Germinal center (tissue), 1 donor: ENCODE measurements at places on chromosomes 12 and 14.
A peak's percentile ranks its signal among the peaks of the same experiment; 100 is the strongest.

- DNase-seq: no peak
Measured at GRCh38 chr12:66964629-66965028, 285.8 kb upstream of the GRIP1 start.

DNA sequence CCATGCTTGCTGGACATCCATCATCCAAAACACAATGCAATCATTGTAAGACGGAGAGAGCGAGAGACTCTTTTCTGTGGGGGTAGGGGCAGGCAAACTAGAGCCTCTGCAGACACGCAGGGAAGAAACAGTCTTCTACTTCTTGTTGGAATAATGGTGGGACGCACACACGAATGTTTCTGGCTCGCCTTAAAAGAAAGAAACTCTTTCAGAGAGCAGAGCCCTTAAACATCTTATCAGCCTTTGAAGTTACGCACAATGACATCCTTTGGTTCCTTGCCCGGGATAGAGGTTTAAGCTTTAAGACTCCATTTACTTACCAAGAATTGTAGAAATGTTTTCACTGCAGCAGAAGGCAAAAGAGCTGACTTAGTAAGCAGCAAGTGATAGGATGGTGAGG is 133.8 kb upstream of the FOXN3 start:
- no peak for DNase-seq

DNA sequence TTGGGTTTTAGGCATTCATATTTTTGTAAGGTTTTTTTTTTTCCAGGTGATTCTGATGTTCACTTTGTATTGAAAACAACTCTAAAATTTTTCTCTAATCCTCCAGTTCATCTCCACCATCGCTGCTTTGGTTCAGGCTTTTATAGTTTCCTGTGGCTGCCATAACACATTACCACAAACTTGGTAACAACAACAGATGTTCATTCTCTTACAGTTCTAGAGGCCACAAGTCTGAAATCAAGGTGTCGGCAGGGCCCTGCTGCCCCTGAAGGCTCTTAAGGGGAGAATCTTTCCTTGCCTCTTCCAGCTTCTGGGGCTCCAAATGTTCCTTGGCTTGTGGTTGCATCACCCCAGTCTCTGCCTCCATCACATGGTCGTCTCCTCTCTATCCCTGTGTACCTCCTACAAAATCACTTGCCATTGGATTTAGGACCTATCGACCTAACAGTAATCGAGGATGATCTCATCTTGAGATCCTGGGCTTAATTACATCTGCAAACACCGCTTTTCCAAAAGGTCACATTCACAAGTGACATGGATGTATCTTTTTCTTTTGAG is 55.2 kb downstream of the PELI2 start:
- no peak for DNase-seq

GRCh38 chr12:50196537-50196936 is 29.4 kb upstream of the CERS5 start:
- no peak for DNase-seq

DNA sequence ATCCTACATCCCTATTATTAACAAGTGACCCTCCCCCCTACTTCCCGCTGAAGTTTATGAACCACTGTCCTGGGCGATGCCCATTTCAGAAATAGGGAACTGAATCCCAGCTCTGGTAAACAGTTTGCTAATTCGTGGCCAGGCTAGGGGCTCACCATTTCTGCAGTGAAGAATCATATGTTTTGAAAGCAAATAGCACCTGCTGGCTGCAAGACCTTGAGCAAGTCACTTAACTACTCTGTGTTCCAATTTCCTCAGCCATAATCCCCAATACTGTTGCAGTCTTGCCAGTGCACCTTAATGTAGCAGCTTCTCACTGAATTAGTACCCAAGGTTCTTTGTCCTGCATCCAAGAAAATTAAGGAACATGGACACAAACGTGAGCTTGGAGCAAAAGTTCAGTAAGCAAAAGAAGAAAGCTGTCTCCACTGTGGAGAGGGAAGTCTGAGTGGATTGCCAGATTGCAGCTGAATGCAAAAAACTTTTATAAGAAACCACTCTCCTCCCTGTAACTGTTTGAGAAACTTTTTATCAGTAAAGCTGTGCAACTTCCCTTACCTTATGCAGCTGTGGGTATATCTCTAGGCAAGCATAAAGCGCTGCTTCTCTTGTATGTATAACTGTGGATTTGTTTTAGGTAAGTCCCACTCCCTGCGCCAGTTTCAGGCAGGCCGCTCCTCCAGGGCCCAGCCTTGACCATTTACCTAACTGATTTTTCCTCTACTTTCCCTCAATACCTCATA is 824 bp downstream of the OAS1 start:
- DNase-seq: peak; percentile 45

DNA sequence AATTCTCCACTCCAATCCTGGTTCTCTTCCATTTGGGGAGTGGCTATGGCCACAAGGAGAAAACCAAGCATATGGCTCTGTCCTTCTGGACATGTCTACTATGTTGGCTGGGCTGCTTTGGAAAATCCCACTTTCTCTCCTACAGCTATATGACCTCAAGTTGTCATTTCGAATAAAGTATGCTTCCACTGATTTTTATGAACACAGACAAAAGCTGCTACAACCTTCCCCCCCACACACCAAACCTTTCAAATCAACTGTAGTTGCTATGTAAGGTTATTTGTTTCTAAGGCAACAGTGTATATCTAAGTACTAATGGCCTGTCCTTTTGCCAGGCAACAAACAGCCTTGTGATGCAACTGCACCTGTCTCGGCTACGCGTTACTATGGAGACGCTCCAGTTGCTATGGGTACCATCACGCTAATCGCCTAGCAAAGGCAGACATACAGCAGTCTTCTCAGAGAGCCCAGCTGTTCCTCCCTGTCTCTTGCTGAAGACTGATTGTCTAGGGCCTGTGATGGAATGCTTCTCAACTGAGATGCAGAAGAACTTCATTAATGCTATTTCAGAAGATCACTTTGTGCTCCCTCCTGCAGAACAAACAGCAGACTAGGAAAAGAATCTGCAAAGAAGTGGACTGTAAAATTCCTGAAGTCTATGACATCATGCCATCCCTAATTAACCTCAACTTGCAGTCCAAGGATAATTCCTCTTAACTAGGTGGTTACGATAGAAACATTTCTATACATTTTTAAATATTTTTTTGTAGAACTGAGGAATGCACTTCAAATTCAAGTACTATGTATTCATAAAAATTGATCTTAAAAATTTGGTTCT is 67.6 kb downstream of the FOXN3 start:
- no peak for DNase-seq

DNA sequence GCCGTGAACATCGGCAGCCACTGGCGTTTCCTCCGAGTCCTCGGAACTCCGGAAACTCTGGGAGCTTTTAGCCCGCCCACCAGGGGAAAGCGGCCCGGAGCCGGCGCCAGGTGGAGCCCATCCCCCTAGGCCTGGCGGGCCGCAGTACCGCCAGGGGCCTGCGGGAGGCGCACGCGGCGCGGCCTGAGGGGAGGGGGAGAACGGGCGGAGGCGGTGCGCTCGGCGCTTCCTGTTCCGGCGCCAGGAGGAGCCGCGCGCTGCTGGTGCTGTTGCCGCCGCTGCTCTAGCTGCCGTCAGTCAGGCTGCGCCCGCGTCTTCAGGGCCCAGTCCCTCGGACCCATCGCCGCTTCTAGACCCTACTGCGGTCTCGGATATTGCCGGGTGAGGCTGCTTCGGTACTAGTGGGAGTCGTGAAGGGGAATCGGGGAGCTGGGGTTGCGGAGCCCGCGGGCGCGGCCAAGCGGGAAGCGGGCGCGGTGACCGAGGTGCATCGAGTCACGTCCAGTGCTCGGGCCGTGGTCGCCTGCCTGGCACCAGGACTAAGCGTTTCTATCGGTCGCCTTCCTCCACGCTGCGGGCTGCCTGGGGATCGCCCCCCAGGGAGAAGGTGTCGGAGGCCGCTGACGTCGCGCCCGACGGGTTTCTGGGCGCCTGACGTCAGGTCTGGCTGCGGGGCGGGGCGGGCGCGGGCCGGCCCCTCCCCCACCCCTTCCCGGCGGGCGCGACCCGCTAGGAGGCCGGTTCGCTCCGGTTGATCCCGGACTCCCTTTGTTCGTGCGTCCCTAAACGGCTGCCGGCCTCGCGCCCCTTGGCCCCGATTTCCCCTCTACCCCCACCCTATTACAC is at the start of gene MAPK1IP1L:
TSS of gene MAPK1IP1L (plus strand) at position 225 of the 846 bp plus-strand sequence. CDS start 10,037 bp downstream, outside the sequence.
- DNase-seq: peak; percentile 95

DNA sequence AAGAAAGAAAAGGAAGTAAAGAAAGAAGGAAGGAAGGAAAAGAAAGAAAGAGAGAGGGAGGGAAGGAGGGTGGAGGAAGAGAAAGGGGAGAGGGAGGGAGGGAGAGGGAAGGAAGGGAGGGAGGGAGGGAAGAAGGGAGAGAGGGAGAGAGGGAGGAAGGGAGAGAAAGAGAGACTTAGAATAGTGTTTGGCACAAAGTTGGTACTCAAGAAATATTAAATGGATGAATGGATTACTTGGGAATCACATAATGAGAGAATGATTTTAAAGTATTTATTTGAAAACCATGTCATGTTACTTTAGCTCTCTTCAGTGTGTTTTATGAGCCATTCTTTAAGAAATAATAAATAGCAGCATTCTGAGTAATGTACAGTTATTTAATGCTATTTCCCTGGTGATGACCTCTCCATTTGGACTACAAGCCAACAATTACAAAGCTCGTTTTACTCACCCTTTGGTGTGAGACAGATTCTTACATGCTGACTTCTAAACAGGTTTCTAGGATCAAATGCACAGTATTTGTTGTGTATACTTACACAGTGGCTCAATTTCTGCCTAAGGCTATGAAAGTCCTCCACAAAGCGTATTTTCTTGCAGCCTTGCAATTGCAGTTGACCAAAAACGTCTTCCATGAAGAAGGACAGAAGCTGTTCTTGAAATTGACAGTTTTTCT is 861 bp downstream of the IL26 start:
- no peak for DNase-seq

DNA sequence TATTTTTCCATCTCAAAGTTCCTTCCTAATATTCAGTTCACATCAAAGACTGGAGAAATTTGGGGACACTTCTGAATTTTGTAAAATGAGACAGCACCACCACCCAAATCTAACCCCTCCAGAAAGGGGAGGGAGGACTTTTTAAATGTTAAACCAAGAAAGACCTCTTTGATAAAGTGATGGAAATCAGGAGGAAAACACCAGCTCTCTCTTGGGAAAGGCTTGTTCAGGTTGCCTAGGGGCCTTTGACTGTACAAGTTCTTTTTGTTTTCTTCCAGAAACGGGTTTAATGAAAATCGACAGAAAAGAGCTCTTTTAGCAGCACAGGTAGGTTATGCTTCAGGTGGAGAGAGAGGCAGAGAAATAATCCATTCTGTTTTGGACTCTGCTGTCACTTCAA is 112.3 kb downstream of the OTOGL start:
- no peak for DNase-seq

DNA sequence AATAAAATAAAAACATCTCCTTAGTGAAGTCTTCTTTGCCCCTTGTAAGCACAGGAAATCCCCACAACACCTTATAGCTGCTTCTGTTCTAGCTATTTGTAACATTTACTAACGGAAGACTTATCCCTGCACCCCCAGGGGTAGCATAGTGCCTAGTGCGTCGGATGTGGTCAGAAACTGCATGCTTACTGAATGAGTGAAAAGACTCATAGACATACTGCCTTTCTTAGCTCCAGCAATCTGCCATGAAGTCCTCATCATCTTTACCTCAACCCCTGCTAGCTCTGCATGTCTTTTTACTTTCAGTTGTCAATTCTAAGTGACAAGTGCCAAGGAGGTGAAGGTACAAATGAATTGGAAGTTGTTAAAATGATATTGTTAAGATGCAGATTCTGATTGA is 12.9 kb downstream of the RIOX1 start:
- no peak for DNase-seq

DNA sequence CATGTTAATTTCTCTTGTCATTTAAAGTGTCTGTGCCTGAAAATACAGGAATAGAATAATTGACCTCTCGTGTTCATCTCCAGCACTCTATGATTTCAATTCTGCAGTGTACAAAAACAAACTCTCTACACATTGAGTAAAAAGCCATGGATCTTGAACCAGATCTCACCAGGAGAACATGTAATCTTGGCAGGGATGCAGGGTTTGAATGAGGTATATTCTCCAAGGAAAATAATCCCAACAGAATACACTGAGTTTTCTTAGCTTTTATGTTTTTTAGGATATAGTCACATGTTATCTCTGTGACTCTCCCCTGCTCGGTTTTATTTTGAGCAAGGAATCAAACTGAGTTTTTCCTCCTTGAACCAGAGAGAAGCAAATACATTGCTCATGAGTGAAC is 224.7 kb downstream of the PIK3C2G start:
- no peak for DNase-seq

DNA sequence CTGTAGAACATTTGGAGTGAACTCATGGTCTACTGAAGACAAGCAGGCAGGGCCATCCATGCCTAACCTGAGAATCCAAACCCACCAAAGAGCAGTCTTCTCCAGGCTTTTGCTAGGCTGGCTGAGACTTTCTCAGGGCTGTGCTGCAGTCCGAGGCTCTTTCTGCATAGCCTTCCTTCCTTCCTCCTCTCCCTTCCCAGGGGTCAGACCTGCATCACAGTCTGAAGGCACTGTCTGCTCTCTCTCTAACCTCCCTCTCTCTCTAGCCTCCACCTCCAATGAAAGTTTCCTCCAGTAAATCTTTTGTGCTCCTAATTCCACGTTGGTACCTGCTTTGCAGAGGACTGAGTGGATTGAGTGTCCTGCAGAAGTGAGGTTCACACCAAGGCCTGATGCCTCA is 6.4 kb upstream of the WSCD2 start:
- no peak for DNase-seq

- no peak for DNase-seq
Measured at GRCh38 chr14:81406863-81407262, 6.7 kb upstream of the STON2 start.

DNA sequence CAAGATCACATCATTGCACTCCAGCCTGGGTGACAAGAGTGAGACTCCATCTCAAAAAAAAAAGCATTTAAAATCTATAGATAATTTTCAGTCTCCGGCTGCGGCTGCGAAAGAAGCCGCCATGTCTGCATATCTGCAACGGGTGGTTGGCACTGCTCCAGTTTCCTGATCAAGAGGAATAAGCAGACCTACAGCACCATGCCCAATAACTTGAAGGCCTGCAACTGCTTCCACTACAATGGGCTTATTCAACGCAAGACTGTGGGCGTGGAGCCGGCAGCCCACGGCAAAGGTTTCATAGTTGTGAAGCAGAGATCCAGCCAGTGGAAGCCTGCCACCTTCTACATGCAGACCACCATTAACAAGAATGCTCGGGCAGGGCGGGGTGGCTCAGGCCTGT is 30.6 kb upstream of the EID3 start:
- no peak for DNase-seq

DNA sequence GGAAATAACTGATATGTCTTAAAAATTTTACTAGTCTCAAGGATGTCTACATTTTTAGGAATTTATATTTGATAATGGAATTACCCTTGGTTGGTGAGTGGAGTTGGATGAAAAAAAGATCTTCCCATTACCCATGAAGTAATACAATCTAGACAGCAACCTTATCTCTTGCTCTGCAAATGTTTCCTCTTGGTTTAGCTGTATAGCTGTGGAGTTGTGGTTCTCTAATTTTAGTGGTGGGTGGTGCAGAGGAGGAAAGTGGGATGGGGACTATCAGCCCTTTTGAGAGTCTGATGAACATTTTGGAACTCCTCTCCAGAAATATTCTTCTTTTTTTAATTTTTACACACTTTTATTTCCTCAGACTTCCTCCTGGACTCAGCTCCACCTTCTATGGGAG is 17.1 kb downstream of the SPX start:
- no peak for DNase-seq
